ENCODE measurements at places on chromosomes 3 and 15. TPM values are rescaled to one million over a fixed set of nuclear protein-coding genes. Genes with fewer than 3 reads are reported as not detected.

Gene SUCNR1
- total RNA-seq = not detected

Gene NECTIN3
- total RNA-seq = 7.7 TPM

DNA sequence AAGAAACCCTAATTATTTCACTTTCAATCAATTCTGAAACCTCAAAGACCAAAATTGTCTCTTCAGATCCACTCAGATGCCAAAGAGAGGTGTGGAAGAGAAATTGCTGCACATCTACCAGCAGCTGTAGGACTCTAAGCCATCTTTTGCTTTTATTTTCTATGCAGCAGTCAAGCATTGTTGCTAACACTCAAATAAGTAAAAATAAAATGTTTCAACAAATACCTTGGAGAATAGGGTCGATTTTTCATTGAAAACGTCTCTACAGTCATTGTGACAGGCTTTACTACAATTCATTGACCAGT is 66.4 kb upstream of the CFAP20DC start:
- no peaks in the 10 kb centered on the region for H3K36me3 ChIP-seq
- H3K27me3 ChIP-seq = no peaks in the 10 kb centered on the region
- H3K27ac ChIP-seq = no peak overlapping the region
- H3K4me3 ChIP-seq = no peak overlapping the region

DNA sequence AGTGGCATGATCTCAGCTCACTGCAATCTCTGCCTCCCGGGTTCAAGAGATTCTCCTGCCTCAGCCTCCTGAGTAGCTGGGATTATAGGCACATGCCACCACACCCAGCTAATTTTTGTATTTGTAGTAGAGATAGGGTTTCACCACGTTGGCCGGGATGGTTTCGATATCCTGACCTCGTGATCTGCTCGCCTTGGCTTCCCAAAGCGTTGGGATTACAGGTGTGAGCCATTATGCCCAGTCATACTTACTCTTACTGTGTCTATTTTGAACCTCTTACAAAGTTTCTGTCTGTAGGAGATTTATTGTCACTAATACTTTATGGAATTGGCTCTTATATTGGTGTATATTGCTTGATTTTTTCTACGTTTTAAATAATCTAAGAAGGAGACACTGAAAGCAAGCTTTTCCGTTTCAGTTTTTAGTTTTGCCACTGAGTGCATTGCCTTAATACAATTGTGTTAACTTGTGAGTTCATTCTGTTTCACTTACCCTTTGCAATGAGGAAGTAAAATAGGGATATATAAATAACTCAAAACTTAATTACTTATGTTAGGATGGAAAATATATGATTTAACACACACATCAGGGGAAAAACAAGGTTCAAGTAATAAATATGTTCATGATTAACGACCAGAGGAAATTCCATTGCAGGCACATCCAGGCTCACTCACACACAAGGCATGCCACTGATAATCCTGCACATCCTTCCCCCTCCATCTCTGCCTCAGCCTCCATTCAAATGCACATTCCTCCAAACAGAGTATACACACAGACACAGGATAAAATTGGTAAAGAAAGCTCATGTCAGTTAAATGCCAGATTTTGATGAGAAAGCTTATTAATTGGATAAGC is 279.3 kb upstream of the RASGRP1 start:
- no peak overlapping the region for H3K4me3 ChIP-seq
- H3K27ac ChIP-seq = no peak overlapping the region
- no peaks in the 10 kb centered on the region for H3K36me3 ChIP-seq

DNA sequence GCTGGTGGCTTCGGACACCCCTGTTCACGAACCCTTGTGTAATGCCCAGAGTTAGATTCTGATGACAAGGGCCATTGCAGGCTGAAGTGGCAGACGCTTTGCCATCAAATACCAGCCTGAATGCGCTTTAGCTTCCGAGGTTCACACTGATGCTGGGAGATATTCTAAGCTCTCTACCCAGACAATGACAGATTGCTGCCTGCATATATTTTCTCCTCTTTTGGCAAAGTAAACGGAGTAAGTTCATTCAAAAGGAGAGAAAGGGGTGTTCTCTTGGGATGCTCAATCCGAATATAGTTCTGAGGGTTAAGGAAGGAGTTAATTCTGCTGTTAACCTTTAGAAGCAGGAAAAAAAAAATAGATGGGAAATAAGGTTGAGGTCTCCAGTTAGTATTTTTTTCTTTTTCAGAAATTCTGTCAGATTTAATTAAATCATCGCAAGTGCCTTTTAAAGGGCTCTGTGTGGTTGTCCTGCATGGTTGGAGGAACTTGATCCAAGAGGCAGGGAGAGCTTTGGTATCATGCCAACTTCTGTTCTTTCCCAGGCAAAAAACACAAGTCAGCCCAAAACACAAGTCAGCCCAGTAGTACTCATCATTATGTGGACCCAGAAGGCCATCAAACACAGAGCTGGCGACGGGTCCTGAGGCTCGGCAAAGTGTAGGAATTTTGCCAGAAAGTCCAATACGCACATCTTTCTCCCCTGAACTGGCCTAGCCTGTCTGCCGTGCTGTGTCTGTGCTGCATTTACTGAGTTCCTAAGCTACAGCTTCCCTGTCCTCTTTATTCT is 70.9 kb upstream of the ST8SIA2 start:
- H3K4me3 ChIP-seq = no peak overlapping the region
- H3K36me3 ChIP-seq = no peaks in the 10 kb centered on the region
- no peak overlapping the region for H3K27ac ChIP-seq
- no peaks in the 10 kb centered on the region for H3K4me1 ChIP-seq
- no peaks in the 10 kb centered on the region for H3K27me3 ChIP-seq
- no peak for DNase-seq

Gene UNC13C
- not detected for total RNA-seq

Gene BNC1
- not detected for total RNA-seq

Gene POLQ
- total RNA-seq = 0.36 TPM

Gene CPNE9
- 0.21 TPM for total RNA-seq

Measured in T-cell (primary cell).